ENCODE measurements at places on chromosomes 12 and 14. TPM values are rescaled to one million over a fixed set of nuclear protein-coding genes. Genes with fewer than 3 reads are reported as not detected.

DNA sequence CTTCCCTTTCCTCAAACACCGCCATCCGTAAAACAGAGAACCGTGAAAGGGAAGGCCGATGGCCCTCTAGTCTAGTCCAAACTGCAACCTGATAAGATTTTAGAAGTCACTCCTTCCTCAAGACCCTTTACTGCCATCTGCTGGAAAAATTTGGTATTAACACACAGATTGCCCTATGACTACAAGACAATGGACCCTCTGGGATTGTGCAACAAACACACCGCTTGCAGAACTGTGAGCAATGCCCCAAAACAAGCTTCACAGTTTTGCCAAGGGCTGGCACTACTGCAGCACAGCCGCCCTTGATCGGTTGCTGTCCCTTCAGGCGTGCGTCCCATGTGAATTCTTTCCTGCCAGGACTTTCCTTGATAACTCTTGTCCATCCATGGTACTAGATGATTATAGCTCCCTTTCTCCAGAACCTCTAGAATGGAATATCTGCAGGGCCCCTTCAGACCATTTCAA lies 23.1 kb downstream of the LLPH start:
- peak; percentile 60 for DNase-seq

DNA sequence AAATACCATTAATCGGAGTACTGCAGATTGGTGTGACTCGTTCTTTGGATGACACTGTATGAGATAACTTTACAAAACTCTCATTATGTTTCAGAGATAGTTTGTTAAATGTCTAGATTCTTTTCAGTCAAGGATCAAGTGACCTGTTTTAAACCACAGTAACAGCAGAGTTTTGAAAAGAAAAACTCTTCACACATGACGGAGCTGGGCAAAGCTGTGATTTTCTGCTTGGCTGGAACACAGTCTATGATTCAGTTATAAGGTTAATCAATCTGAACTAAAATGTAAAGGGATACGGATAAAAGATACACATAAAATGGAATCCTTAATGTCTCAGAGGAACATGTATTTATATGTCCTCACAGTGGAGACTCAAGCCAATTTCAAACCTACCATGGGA lies 573.2 kb downstream of the PRKD1 start:
- no peak for DNase-seq

The PPP1R36 gene
- total RNA-seq = 0.24 TPM

DNA sequence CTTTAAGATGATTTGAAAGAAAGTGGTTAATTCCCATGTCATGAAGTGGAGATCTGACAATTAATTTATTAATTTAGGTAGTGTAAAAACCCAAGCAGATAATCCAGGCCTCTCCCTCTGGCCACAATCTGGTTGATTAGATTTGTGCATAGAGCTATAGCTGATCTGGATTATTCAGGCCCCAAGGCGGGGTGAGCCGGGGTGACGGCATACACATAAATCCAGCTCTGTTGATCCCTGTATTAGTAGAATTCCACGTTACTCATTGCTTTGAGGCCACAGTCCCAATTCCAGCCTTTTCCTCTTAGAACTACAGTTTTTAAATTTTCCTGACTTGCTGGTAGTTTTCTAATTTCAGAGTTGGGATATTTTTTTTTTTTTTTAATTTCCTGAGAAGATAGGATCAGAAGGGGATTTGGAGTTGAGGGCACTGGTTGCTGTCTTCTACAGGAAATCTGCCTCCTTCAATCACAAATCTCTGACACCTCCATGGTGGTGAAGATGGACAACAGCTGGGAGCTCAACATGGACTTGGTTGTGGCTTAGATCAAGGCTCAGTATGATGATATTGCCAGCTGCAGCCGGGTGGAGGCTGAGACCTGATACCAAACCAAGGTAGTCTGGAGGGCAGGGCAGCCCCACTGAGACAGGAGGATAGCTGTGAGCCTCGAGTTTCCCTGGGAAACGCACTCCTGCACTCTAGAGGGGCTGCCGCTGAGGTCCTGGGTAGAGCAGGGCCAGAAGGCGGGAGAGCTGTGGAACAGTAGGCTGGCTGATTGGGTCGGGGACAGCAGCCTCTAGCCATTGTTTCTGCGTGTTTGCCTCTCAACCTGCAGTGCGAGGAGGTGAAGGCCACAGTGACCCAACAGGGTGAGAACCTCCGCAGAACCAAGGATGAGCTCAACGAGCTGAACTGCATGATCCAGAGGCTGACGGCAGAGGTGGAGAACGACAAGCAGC lies 19.4 kb downstream of the KRT85 start:
- no peak for DNase-seq

DNA sequence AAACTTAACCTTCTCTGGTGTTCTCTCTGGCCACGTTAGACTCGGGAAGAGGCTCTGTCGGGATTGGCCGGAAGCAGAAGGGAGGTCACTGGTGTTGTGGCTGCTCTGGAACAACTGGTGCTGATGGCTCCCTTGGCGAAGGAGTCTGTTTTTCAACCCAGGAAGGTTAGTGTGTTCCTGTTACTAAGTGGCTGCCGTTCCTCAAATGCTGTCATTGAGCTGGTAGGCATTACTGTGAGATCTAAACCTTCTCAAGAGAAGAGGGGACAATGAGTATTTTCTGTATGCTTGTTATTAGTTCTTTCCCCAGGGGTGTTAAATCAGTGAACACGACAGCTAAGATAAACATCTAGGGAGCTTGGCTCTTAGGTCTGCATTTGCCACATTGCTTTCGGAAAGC lies 18.3 kb downstream of the POP5 start:
- no peak for DNase-seq

- DNase-seq = no peak
These were observed 294.3 kb upstream of the MGAT4C start for GRCh38 chr12:86550218-86551145.

GRCh38 chr12:113934946-113935345 lies 31.2 kb downstream of the RBM19 start:
- DNase-seq = no peak

- no peak for DNase-seq
These were observed 471.7 kb upstream of the SYT1 start for GRCh38 chr12:78392918-78393317.

The SELPLG gene
- 37.7 TPM for total RNA-seq

The CACNA2D4 gene
- total RNA-seq = 5.7 TPM

The LRRC9 gene
- not detected for total RNA-seq

DNA sequence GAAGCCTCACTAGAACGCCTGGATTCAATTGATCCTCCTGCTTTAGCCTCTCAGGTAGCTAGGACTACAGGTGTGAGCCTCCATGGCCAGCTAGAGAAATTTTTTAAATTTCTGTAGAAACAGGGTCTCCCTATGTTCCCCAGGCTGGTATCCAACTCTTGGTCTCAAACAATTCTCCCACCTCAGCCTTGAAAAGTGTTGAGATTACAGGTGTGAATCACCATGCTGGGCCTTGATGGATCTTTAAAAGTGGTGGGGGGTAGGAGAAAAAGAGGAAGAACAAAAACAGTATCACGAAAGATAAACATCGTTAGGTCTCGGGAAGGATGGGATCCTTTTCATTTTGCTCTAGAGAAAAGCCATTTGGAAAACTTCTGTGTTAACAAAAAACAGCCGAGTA lies 4.5 kb downstream of the GYS2 start:
- DNase-seq = no peak

The SMOC1 gene
- total RNA-seq = not detected

- no peak for DNase-seq
These were observed 810 bp downstream of the AACS start for GRCh38 chr12:125065919-125066570.

The SERPINA9 gene
- total RNA-seq = not detected

- DNase-seq = no peak
These were observed 11.2 kb upstream of the RNU6-7 start for GRCh38 chr14:32190673-32191072.

Measured in CD8-positive, alpha-beta memory T cell (primary cell).